ENCODE measurements at places on chromosomes 4 and X. TPM values are rescaled to one million over a fixed set of nuclear protein-coding genes. Genes with fewer than 3 reads are reported as not detected.

The FHL1 gene
- total RNA-seq: 13.8 TPM

The CTAG2 gene
- not detected for total RNA-seq

The VCX2 gene
- total RNA-seq: not detected

The SSX4 gene
- total RNA-seq: not detected

The UGT2B11 gene
- total RNA-seq: not detected

The XK gene
- 0.23 TPM for total RNA-seq

The NHS gene
- 0.70 TPM for total RNA-seq

The SASH3 gene
- 199 TPM for total RNA-seq

The FAM241A gene
- total RNA-seq: 1.7 TPM
